Endodermal cell (in vitro differentiated cells): ENCODE measurements at places on chromosomes 5 and 9. TPM values are rescaled to one million over a fixed set of nuclear protein-coding genes. Genes with fewer than 3 reads are reported as not detected.
A peak's percentile ranks its signal among the peaks of the same experiment; 100 is the strongest.

Gene POU5F2
- 0.35 to 0.53 TPM (median 0.40 TPM) in 3 replicates for total RNA-seq

Gene TRIM36
- 13.3 to 36.5 TPM (median 15.9 TPM) in 3 replicates for total RNA-seq

Gene LIX1
- total RNA-seq: 0.11 and 0.15 TPM in 2 replicates

DNA sequence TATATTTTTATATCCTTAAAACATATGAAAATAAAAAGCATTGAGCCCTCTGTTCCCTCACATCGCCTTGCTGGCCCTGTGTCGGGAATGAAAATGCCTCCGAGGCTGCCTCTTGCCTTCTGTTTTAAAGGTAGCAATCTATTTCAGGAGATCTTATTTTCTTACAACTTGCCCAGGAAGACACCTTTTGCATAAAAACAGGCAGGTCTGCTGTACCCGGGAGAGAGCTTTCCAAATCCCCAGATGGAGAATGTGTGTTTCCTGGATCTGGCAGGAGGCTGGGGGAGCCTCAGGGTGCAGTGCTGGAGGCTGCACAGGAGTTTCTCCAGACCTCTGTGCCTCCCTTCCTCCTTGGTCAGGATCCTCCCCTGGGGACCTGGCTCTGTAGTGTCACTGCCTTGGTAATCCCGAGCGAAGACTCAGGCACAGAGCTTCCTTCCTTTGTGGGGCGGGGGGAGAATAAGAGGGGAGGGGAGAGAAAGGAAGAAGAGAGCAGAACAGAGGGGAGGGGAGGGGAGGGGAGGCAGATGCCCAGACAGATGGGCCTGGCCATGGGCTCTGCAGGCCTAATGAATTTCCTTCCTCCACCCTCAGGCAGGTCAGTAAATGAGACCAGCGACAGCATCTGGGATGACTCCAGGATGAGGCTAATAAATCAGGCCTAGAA, 104.0 kb upstream of the BOD1 start:
- no peaks in the 10 kb centered on the region for H3K36me3 ChIP-seq
- DNase-seq: no peak
- peak overlapping the region; percentile 85 for H3K27ac ChIP-seq
- no peaks in the 10 kb centered on the region for H3K27me3 ChIP-seq

- H3K27ac ChIP-seq: no peak overlapping the region
- H3K36me3 ChIP-seq: no peaks in the 10 kb centered on the region
- DNase-seq: no peak
- H3K4me1 ChIP-seq: no peaks in the 10 kb centered on the region
- H3K4me3 ChIP-seq: no peak overlapping the region
- no peaks in the 10 kb centered on the region for H3K27me3 ChIP-seq
Measured at GRCh38 chr5:74118071-74118470, 492.1 kb downstream of the ARHGEF28 start.

- H3K4me3 ChIP-seq: no peak overlapping the region
- no peaks in the 10 kb centered on the region for H3K4me1 ChIP-seq
- H3K27ac ChIP-seq: no peak overlapping the region
- H3K36me3 ChIP-seq: no peaks in the 10 kb centered on the region
- DNase-seq: no peak
- no peaks in the 10 kb centered on the region for H3K27me3 ChIP-seq
Measured at GRCh38 chr5:73135021-73135420, 14.6 kb downstream of the TMEM171 start.

GRCh38 chr9:128771094-128771721, 519 bp downstream of the ZER1 start:
- no peaks in the 10 kb centered on the region for H3K4me1 ChIP-seq
- H3K36me3 ChIP-seq: peaks cover 7% of the 10 kb centered on the region
- peak overlapping the region; percentile 90 for H3K4me3 ChIP-seq
- peak overlapping the region; percentile 72 for H3K27ac ChIP-seq
- H3K27me3 ChIP-seq: no peaks in the 10 kb centered on the region
- DNase-seq: peak; percentile 61

- H3K27me3 ChIP-seq: no peaks in the 10 kb centered on the region
- no peak overlapping the region for H3K4me3 ChIP-seq
- DNase-seq: no peak
- H3K27ac ChIP-seq: peak overlapping the region; percentile 64
- H3K36me3 ChIP-seq: no peaks in the 10 kb centered on the region
- H3K4me1 ChIP-seq: peaks cover 10% of the 10 kb centered on the region
Measured at GRCh38 chr9:20319641-20320337, 302.5 kb downstream of the MLLT3 start.

GRCh38 chr9:7169717-7170389, 412.1 kb downstream of the KDM4C start:
- peaks cover 24% of the 10 kb centered on the region for H3K36me3 ChIP-seq
- H3K4me3 ChIP-seq: no peak overlapping the region
- no peak for DNase-seq
- no peak overlapping the region for H3K27ac ChIP-seq
- no peaks in the 10 kb centered on the region for H3K27me3 ChIP-seq

- H3K27me3 ChIP-seq: no peaks in the 10 kb centered on the region
- H3K4me1 ChIP-seq: no peaks in the 10 kb centered on the region
- no peaks in the 10 kb centered on the region for H3K36me3 ChIP-seq
- DNase-seq: no peak
Measured at GRCh38 chr5:60332244-60333004, 367.5 kb downstream of the DEPDC1B start.

GRCh38 chr9:118630931-118631595, 738.2 kb downstream of the BRINP1 start:
- no peak overlapping the region for H3K27ac ChIP-seq
- H3K36me3 ChIP-seq: no peaks in the 10 kb centered on the region

DNA sequence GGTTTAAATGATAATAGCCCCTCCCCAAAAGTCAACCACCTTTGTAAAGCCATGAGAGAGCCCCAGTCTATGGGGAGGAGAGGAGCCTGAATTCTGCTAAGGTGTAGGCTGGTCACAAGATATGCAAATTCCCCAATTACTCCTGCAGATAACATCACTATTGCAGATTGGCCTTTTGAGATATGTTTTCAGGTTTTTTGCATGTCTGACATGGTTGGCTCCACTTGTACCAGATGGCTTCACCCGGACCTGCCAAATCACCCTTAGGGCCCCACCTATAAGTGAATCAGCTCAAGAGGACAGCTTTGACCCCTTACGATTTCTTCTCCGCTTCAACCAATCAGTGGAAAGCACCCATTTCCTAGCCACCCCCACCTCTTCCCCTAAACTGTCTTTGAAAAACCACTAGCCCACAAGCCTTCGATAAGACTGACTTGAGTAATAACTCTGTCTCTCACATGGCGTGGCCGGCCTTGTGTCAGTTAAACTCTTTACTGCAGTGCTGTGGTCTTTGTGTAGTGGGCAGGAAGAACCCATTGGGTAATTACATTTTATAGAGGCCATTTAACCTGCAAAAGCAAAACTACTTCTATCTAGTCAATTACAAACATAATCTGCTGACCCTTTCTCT, 69.7 kb downstream of the PRLR start:
- H3K27ac ChIP-seq: no peak overlapping the region
- H3K4me3 ChIP-seq: peak overlapping the region; percentile 20
- H3K4me1 ChIP-seq: peaks cover 16% of the 10 kb centered on the region
- DNase-seq: no peak

- no peak overlapping the region for H3K4me3 ChIP-seq
- DNase-seq: no peak
- H3K27ac ChIP-seq: no peak overlapping the region
- H3K27me3 ChIP-seq: no peaks in the 10 kb centered on the region
- no peaks in the 10 kb centered on the region for H3K4me1 ChIP-seq
Measured at GRCh38 chr5:148747536-148747906, 78.9 kb upstream of the ADRB2 start.

GRCh38 chr5:6774721-6775204, 61.5 kb downstream of the TENT4A start:
- no peak for DNase-seq
- no peaks in the 10 kb centered on the region for H3K27me3 ChIP-seq
- H3K4me1 ChIP-seq: no peaks in the 10 kb centered on the region
- no peak overlapping the region for H3K4me3 ChIP-seq
- no peak overlapping the region for H3K27ac ChIP-seq
- H3K36me3 ChIP-seq: no peaks in the 10 kb centered on the region

DNA sequence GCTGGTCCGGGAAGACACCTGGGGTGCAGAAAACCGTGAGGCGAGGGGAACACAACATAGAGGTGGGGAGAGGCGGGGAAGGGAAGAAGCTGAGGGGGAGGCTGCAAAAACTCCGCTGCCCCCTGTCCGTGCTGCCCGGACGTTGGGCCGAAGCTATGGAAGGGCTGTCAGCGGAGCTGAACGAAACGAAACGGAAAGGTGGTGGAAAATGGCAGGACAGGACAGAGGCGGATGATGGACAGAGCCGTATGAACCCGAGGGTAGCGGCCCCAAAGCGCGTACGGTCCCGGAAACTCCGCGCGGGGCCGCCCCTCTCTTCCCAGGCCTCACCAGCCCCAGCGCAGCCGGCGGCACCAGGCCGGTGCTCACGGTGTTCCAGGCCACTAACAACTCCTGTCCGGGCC, 272 bp downstream of the ANAPC2 start:
- peaks cover 31% of the 10 kb centered on the region for H3K36me3 ChIP-seq
- DNase-seq: no peak
- H3K4me1 ChIP-seq: peaks cover 23% of the 10 kb centered on the region
- H3K27me3 ChIP-seq: no peaks in the 10 kb centered on the region
- H3K27ac ChIP-seq: no peak overlapping the region
